ENCODE measurements at places on chromosomes 11 and 22. TPM values are rescaled to one million over a fixed set of nuclear protein-coding genes. Genes with fewer than 3 reads are reported as not detected.

DNA sequence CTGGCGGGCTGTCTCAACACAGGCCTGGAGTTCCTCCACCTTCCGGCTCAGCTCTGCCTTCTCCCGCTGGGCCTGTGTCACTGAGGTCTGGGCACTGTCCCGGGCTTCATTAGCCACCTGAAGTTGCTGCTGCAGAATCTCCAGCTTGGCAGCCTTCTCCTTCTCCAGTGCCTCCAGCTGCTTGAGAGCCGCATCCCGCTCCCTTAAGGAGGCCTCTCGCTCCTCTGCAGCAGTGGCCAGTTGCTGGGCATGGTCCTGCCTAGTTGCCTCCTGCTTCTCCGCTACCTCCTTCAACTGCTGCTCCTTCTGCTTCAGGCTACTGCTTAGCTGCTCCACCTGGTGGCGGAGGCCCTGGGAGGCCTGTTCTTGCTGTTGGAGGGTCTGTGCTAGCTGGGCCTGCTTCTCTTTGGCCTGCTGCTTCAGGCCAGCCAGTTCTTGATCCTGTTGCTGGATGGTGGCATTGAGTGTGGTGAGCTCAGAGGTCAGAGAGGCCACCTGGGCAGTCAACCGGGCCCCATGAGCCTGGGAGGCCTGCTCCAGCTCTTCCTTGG, 16.9 kb downstream of the IL18BP start:
- H3K36me3 ChIP-seq, result peaks cover 100% of the 10 kb centered on the region
- H3K27me3 ChIP-seq, result no peaks in the 10 kb centered on the region
- no peak overlapping the region for H3K27ac ChIP-seq
- H3K4me3 ChIP-seq, result no peak overlapping the region
- no peak for DNase-seq
- no peaks in the 10 kb centered on the region for H3K4me1 ChIP-seq

DNA sequence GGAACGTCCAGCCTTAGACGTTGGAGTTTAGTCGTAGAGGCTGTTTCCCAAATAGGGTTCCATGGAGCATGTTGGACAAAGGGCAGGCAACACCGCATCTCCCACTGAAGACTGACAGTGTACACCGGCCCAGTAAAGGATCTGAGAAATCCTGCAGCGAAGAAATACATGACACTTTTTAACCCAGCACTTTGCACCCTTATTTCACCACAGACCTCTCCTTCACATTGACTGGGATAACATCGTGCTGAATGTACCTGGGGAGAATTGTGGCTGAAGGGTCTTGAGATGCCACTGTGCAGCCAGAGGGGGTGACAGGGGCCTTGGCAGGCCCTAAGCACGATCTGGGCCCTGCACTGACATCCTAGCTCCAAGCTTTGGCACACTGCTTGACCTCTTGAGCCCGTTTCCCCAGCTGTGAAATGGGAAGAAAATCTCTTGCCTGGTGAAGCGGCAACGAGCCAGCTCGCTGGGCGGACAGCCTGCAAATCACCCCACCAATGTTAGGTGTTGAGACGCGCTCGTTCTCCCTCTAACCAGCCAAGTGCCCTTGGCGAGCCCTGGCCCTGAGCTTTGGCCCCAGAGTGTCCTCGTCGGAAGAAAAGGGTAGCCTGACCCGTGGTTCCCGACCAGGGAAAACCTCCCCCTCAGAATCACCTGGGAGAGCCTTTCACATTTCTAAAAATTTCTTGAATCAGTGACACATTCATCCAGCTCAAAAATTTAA, 13.4 kb downstream of the CD5 start:
- peaks cover 35% of the 10 kb centered on the region for H3K36me3 ChIP-seq
- H3K4me3 ChIP-seq, result no peak overlapping the region
- H3K27me3 ChIP-seq, result no peaks in the 10 kb centered on the region
- peak overlapping the region; percentile 78 for H3K27ac ChIP-seq
- peaks cover 55% of the 10 kb centered on the region for H3K4me1 ChIP-seq
- no peak for DNase-seq

DNA sequence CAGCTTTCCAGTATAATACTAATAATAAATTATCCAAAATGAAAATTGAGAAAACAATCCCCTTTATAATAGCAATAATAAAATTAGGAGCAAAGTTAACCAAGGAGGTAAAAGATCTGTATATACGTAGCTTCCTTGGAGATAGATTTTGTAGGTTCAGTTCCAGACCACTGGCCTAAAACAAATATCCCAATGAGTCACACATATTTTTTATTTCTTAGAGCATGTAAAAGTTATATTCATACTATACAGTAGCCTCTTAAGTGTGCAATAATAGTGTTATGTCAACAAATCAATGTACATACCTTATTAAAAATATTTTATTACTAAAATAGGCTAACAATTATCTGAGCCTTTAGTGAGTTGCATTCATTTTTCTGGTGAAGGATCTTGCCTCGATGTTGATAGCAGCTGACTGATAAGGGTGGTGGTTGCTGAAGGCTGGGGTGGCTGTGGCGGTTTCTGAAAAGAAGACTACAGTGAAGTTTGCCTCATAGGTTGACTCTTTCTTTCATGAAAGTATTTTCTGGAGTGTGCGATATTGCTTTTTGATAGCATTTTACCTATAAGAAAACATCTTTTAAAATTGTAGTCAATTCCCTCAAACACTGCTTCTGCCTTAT, 178.5 kb downstream of the ARHGAP42 start:
- no peaks in the 10 kb centered on the region for H3K27me3 ChIP-seq
- no peaks in the 10 kb centered on the region for H3K36me3 ChIP-seq
- no peak overlapping the region for H3K27ac ChIP-seq
- H3K4me3 ChIP-seq, result no peak overlapping the region

GRCh38 chr11:69642549-69642912, 1.6 kb downstream of the CCND1 start:
- peak overlapping the region; percentile 48 for H3K27ac ChIP-seq
- H3K4me1 ChIP-seq, result peaks cover 3% of the 10 kb centered on the region
- peak; percentile 33 for DNase-seq
- H3K36me3 ChIP-seq, result no peaks in the 10 kb centered on the region
- peak overlapping the region; percentile 61 for H3K4me3 ChIP-seq

Gene TRPC6
- total RNA-seq, result not detected

Gene TRPM5
- 0.54 TPM for total RNA-seq

Gene OR4A16
- total RNA-seq, result not detected
